ENCODE measurements at places on chromosomes 1 and 21.

DNA sequence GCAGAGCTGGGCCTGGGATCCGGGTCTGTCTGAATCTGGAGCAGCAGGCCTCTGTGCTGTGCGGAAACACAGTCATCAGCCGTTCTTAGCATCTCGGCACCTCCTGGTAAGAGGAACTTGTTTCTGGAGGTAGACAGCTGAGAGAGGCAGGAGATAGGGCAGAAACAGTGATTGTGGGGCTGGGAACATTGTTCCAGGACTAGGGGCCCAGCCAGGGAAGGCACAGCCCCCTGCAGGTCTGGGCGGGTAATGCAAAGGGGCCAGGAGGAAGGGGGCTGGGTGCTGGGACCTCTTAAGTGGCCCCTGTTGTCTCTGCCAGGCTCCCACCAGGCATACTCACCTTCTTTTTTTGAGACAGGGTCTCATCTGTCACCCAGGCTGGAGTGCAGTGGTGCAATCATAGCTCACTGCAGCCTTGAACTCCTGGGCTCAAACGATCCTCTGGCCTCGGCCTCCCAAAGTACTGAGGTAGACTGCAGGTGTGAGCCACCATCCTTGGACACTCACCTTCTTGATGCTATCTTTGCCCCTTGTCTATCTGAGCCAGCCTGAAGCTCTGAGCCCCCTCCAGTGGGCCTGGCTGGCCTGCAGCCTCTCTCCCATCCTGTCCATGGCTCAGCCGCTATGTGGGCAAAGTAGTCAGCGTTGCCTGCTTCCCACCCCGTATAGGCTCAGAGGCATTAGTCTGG, 134.3 kb upstream of the ZBTB40 start:
- DNase-seq, result no peak

DNA sequence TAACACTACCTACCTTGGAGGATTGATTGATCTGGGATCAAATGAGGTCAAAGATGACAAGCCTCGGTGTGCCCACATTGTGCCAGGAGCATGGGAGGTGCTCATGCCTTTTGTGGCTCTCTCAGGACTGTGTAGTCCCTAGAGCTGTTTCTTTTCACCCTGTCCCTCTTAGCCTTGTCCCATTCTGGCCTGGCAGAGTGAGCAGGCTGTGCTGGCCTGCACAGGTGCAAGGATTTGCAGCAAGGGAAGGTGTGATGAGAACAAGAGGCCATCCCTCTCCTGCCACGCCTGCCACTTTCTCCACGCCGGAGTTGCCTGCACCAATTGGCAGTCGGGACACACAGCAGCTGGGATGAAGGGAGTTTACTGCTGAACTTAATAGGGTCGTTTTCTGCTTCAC, 410.6 kb upstream of the VAMP3 start:
- no peak for DNase-seq

DNA sequence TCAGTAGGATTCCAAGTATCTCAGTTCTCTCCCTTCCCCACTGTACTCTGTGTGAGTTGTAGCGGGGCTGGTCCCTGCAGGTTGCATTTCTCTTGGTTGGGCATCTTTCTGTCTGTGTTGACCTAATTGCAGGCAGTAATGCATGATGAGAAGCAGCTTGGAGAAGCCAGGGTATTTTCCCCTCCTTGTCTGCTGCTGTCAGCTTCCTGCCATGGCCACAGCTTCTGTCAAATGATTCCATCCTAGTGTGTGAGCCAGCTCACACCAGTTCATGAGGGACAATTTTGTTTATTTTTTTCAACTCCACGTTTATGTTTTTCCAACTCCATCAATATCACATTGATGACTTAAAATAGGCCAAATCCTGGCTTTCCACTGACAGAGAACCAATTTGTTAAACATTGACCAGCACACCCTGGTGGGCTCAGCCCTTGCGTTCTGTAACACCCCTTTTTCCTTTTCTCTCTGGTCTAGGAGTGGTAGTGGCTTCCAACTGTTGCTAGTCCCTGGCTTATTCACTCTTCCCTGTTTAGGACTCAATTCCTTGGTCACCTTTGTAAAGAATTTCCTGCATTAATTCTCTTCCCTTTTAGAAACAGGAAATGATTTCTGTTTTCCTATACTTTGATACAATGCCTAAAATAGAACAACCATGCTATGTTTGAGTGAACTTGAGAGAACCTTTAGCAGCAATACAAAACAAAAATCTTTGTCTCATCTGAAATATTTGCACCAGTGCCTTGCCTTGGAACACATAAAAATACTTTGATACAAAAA, 44.9 kb upstream of the APOBEC4 start:
- no peak for DNase-seq

DNA sequence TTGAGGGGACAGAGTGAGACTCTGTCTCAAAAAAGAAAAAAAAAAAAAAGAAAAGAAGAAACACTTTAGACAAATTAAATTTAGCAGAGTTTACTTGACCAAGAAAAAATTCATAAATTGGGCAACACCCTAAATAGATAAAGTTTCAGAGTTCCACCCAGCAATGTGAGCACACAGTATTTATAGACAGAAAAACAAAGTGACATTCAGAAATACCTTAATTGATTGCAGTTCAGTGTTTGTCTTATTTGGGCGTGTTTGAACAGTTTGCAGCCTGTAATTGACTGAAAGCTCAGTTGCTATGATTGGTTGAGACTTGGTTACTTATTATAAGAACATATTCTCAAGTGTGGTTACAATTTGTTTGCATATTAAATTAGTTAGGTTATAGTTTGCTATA, 603.5 kb upstream of the NEGR1 start:
- DNase-seq, result no peak

- DNase-seq, result no peak
Observed at GRCh38 chr1:116990612-116991151, 10.9 kb upstream of the CD101 start.

- no peak for DNase-seq
Observed at GRCh38 chr21:28703861-28704260, 288.8 kb downstream of the LTN1 start.

DNA sequence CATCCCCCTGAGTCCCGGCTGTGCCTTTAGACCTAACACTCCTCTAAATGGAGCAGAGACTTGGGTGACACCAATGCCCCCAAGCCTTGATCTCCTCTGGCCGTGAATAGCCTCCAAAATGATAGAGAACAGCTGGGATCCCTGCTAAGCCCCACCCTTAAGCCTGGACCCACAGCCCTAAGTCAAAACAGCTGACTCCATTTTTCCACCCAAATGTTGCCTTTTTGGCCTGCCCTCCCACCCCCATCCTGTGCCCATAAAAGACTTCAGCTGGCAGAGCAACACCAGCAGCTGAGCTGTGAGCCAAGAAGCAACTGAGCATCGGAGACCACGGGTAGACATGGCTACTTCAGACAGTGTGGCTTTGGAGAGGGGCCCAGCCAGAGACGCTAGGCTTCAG, 420.8 kb downstream of the NPHP4 start:
- DNase-seq, result no peak

- DNase-seq, result no peak
Observed at GRCh38 chr1:34762474-34763141, 3.1 kb downstream of the GJB4 start.

DNA sequence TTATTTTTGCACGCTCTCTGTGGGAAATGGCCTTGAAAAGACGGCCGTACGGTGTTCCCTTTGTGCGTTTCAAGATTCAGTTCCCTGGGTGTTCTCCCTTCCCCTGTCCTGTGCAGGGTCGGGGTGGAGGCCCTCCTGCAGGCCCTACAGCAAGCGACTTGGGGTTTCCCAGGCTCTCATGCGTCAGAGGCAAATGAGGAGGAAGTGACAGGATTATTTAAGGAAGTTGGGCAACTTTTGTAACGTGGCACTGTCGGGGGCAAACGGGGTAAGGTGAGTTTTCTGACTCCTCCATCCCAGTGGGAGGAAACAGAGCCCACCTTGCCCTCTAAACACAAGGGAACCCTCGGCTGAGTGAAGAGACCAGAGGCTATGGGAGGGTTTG, 16.1 kb upstream of the AJAP1 start:
- DNase-seq, result no peak

DNA sequence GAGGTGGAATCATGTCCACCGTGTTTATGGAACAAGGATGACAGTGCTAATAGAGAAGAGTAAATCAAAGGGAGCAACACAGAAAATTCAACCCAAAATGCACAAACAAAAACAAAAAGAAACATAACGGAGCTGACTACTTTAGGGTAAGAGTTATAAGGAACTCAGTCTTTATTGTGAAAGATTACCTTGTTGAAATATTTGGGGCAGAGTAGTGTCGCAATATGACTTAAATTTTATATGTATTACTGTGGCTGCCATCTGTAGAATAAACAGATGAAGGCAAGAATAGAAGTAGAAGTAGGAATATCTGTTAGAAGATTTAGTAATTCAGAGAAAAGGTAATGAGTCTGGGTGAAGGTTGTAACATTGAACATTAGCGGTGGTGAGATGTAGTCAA, 913.9 kb downstream of the BRINP3 start:
- DNase-seq, result no peak

DNA sequence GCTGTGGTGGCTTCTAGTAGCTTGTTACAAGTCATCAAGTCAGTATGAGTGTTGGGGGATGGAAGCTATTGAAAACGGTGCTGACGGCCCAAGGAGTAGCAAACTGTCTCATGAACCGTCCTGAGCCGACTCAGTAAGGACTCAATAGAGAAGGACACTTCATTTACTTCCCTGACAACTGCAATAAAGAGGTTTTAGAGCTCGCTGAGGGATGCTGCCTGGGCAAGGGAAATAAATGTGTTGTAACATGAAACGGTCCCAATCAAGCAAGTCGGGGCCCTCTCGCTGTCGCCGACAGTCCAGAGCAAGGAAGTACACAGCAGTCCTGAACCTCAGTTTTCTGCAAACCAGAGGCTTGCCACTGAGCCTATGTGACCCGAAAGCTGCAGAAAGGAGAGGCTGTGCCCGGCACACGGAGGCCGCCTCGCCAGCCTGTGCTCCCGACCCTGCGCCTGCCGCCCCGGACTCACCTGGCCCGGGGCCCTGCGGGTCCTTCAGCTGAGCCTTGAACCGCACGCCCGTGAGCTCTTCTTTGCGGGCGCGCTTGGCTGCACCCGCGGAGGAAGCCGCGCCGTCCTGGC, 423 bp downstream of the URB1 start:
- DNase-seq, result peak; percentile 12

GRCh38 chr1:220696226-220696862, 6.2 kb downstream of the C1orf115 start:
- no peak for DNase-seq

DNA sequence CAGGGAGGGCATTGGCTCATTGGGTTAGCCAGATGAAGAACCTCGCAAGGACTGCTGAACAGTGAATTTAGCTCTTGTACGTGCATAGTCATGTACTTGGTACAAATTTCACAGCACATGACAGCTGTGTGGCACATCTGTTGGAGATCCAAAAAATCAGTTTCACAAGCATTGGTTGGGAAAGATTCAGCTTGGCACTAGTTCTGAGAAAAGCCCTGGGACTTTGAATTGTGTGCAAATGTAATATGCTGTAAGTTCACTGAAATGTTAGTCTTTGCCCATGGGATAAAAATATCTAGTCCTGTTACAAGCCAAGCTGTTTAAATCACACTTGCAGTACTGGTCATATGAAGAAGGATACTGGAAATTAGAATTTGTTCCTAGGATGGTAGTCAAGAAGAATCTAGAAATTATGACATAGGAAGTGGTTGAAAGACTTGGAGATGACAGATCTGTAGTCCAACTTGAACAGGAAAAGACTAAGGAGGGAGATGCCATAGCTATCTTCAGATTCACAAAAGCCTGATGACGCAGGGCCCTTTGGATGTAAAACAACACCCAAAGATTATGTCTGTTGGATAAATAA, 19.2 kb downstream of the LAMC2 start:
- DNase-seq, result no peak

DNA sequence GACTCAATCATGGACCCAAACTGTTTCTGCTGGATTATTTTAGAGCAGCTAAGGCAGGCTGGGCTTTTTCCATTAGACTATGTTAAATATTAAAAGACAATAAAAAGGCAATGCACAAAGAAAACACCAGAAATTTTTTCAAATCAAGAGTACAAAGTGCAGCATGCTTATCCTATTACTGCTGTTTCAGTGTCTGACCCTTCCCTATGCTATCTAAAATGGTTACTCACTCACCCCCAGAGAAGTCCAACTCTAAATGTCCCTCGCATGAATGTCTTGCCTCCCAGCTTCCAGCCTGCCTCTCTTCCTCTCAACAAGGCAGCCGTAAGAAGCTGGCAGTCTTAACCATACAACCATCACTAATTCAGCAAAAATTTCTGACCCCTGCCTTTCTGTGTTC, 108.7 kb upstream of the SYT6 start:
- no peak for DNase-seq

- DNase-seq, result peak; percentile 50
Observed at GRCh38 chr21:45010096-45010495, 64.3 kb upstream of the ADARB1 start.

DNA sequence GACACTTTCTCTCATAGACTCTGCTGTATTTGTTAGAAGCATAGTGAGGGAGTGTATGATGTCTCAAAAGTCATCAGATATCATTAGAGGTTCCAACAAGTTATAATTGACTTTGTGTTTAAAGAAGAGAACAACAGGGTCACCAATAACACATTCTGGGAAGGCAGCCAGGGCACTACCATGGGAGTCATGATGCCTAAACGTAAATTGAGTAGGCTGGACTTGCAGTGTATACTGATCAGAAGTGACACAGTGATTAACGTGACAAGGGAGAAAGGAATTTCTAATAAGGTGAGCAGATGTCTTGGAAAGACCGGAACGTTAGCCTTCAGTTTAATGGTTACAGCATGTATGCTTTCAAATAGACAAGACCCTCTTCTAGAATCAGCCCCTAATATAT, 973.2 kb downstream of the NCAM2 start:
- no peak for DNase-seq

DNA sequence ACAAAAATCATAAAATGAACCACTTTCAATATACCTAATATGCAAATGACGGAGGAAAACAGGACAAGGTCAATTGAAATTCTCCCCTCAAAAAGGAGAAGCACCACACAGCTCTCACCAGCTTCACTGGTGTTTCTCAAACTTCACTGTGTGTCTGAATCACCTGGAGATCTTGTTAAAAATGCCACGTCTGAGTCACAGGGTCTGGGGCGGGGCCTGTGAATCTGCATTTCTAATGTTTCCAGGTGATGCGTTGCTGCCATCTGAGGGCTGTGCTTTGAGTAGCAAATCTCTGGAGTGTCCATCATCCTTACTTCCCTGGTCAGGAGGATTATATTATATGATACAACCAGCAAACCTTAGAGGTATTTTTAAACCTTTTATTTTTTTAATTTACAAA, 9.0 kb downstream of the CLDN19 start:
- no peak for DNase-seq

DNA sequence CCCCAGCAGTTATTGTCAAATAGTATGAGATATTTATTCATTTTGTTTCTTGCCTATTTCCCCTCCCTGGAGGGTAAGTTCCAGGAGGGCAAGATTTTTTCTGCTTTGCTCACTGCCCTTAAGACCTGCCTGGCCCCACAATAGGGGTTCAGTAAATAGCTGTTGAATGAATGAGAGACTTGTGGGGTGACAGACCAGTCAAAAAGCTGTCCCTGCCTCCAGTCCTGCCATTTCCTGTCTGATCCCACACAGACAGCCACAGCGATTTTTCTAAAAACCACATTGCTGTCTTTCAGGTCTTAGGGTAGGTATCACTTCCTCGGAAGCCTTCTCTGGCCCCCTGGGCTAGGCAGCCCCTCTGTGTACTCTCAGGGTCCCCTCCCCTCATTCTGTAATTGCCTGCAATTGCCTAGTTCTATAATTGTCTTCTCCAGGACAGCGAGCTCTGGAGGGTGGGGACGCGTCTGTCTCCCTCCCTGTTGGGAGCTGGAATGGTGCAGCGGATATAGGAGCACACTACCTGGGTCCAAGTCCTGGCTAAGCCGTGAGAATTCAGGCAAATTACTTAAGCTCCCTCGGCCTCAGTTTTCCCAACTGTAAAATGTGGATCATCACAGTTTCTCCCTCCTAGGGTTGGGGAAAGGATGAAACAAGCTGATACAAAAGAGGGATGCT, 1.8 kb upstream of the EXTL1 start:
- no peak for DNase-seq

Data from HAP-1 (cell line).